ENCODE measurements at places on chromosomes 3 and 15. TPM values are rescaled to one million over a fixed set of nuclear protein-coding genes. Genes with fewer than 3 reads are reported as not detected.

DNA sequence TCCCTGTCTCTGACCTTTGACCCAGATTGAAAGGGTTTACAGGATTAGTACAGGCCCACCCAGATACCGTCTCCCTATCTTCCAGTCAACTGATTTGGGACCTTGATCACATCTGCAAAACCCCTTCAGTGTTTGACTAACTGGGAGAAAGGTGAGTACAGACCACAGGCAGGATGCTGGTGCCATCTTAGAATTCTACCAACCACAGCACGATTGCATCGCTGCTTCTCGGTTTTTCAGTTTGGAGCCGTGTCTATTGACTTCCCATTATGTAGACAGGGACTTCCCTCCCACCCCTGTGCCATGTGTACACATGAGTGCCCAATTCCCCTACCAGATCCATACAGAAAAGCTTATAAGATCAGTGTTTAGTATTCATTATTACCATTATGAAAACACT, 6.6 kb upstream of the KLF13 start:
- DNase-seq, result no peak

DNA sequence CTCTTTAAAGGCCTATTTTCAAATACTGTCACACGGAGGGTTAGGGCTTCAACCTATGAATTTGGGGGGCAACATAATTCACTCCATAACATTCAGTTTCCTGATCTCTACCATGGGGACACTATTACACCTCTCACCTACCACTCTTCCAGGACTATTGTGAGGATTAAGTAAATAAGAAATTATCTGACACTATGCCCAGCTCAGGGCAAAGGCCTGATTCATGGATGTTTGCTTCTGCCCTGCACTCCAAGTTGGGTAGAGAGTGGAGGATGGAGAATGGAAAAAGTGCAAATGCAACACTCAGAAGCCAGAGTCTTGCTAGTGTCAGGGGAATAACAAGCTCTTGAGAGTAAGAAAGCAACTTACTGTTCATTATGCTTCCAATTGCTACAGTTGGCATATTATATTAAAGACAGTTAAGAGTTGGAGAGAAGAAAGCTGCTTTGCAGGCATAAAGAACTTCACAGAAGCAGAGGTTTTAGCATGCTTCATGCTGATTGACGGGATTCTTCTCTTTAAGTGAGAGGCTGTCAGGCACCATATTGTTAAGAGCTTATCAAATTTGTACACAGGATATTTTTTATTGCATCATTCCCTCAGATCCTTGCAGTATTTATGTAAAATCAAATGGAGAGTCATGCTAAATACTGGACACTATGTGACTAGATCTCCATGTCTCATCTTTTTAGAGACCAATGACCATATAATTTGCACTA, 375.3 kb downstream of the VPS13C start:
- DNase-seq, result no peak

DNA sequence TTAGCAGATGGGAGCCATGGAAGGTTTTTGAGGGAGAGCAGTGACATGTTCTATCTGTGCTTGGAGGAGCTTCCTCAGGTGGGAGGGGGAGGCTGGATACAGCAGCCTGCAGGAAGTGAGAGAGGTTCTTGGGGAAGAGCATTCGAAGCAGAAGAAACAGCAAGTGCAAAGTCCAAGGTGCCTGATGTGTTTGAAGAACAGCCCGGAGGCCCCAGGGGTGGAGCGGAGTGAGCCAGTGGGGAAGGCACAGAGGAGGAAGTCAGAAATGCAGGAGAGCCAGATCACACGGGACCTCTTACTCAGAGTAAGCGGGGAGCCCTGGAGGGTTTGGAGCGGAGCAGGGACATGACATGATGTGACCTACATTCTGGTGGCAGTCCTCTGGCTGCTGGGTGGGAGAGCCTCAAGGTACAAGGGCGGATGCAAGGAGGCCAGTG, 10.8 kb downstream of the ITGA11 start:
- DNase-seq, result peak; percentile 77

GRCh38 chr3:14480207-14481017, 59.7 kb downstream of the GRIP2 start:
- no peak for DNase-seq

The PPP1R14D gene
- not detected for polyA plus RNA-seq

All from GM23248 (cell line).